Immature natural killer cell (primary cell): ENCODE measurements at places on chromosomes 1 and 21. TPM values are rescaled to one million over a fixed set of nuclear protein-coding genes. Genes with fewer than 3 reads are reported as not detected.

Gene CR2
- polyA plus RNA-seq, result not detected

Gene SUSD4
- not detected for polyA plus RNA-seq

Gene FMO5
- 12.3 TPM for polyA plus RNA-seq

Gene ATP6V1G3
- polyA plus RNA-seq, result not detected

Gene HSD3B1
- polyA plus RNA-seq, result not detected

Gene FBXO42
- 26.2 TPM for polyA plus RNA-seq

Gene MYOM3
- not detected for polyA plus RNA-seq

Gene PRAMEF15
- polyA plus RNA-seq, result not detected

Gene ALPL
- not detected for polyA plus RNA-seq

Gene IVL
- not detected for polyA plus RNA-seq

Gene CHRNB2
- polyA plus RNA-seq, result not detected

Gene TMPRSS15
- polyA plus RNA-seq, result not detected

Gene AADACL4
- polyA plus RNA-seq, result not detected

Gene KCNN3
- polyA plus RNA-seq, result not detected

Gene FAM72A
- 1.8 TPM for polyA plus RNA-seq

Gene FAM3B
- not detected for polyA plus RNA-seq

Gene CGN
- polyA plus RNA-seq, result not detected

Gene RNF186
- not detected for polyA plus RNA-seq

Gene DYRK3
- polyA plus RNA-seq, result not detected

Gene TTC4
- 14.3 TPM for polyA plus RNA-seq

Gene MIXL1
- polyA plus RNA-seq, result not detected

Gene NHLH2
- not detected for polyA plus RNA-seq

Gene RGS13
- polyA plus RNA-seq, result not detected

Gene ELAVL4
- not detected for polyA plus RNA-seq

Gene EXTL1
- polyA plus RNA-seq, result not detected

Gene AMY1A
- not detected for polyA plus RNA-seq

Gene CTSS
- polyA plus RNA-seq, result 235 TPM

Gene DYNLT4
- polyA plus RNA-seq, result not detected

Gene LHX4
- not detected for polyA plus RNA-seq

Gene LCE3D
- not detected for polyA plus RNA-seq

Gene TOR3A
- polyA plus RNA-seq, result 64.3 TPM

Gene CHI3L1
- not detected for polyA plus RNA-seq

Gene TNNT2
- polyA plus RNA-seq, result not detected

Gene MORN1
- 4.0 TPM for polyA plus RNA-seq

Gene PAQR6
- polyA plus RNA-seq, result 2.5 TPM

Gene LMX1A
- polyA plus RNA-seq, result not detected

Gene TNFRSF14
- 62.5 TPM for polyA plus RNA-seq

Gene TTC22
- 13.7 TPM for polyA plus RNA-seq

Gene RABGAP1L
- 80.2 TPM for polyA plus RNA-seq

Gene PTGFRN
- not detected for polyA plus RNA-seq
